CMK (cell line): ENCODE measurements at places on chromosomes 12 and 14.
A peak's percentile ranks its signal among the peaks of the same experiment; 100 is the strongest.

GRCh38 chr14:49971156-49972130 is 78.6 kb downstream of the ARF6 start:
- DNase-seq: no peak

DNA sequence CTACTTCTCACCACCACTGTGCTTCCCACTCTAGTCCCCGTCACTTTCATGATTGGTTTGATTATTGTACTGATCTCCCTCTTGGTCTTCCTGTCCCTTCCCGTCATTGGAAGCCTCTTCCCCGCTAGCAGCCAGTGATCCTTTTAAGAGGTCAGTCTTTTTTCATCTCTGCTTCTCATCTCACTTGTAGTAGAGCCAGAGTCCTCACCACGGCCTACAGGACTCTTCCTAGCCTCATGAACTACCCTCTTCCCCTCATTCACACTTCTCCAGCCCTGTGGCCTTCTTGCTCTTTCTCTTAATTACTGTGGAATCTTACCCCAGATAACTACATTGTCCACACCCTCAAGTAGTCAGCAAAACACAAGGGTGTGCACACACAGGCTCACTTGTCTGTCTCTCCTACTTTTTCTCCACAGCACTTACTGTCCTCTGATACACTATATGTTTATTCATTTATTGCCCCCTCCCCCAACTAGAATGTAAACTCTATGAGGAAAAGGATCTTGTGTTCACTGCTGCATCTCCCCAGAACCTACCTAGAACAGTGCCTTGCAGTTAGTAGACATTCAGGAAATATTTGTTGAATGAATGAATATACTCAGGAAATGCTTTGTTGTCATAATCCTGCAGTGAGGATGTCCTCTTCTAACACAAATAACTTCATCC is 66.3 kb downstream of the CKB start:
- DNase-seq: no peak

DNA sequence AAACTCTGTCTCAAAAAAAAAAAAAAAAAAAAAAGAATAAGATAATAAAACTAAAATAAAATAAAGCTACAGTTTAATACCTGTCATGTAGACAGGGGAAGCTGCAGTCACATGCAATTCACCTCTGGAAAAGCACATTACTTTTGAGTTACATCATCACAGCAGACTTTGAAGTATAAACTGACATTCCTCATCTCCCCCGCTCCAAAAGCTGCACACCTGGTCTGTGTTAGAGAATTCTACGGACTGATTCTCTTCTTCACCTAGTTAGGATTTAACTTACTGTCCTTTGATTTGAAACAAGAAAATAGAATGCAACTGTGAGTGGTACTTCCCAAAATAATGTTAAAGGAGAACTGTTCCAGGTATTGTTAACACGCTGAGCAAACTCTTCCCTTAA is 25.1 kb downstream of the SPPL3 start:
- DNase-seq: no peak

GRCh38 chr12:115956659-115957058 is 320.8 kb downstream of the MED13L start:
- no peak for DNase-seq

DNA sequence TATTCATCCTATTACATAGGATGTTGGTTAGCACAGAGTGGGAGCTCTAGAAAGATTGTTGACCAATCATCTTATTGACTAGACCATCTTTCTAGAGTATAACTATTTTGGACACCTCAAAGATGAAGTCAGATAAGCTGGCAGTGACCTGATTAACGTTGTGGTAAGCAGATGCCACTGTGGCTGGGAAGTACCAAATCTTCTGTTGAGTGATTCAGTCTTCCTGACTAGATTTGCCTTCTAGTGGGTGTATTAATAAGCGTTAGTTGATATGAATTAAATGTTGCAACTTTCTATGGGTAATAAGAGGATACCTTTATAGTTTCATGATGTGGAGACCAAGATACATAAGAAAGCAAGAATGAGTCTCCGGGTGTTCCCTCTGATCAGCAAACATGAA is 51.2 kb upstream of the HELB start:
- no peak for DNase-seq

DNA sequence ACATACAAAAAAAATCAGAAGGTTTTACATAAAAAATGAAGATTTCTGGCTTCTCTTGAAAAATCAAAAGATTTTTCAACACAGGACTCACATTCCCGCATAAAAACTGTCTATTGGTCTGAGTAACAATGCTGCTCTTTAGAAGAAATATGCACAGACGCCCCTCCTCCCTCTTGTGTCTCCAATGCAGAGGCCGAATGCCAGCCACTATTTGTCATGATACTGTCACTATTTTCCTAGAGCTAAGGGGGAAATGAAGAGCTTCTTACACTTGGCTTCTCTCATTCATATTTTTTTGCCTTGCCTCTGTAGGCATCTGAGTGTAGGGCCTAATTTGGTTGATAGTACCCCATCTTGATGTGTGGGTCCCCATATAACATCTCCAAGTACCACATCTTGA is 98.0 kb downstream of the BBS10 start:
- no peak for DNase-seq

DNA sequence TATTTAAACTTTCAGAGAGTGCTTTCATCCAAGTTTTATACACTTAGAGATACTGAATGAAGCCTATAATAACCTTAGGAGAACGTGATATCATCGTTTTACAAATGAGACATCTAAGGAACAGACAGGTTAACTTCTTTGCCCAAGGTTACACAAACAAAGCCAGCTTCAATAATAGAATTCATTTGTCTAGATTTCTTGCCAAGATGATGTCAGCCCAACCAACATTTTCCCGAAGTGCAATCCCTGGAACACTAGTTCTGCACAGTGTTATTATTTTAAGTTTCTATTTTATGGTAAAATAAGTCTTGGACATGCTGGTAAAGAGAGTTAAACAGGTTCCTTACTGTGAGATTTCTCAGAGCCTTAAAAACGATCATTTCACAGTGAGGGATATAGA is 174.6 kb downstream of the SLC25A21 start:
- DNase-seq: no peak

- DNase-seq: no peak
Observed at GRCh38 chr14:93982230-93983007, 6.0 kb upstream of the ASB2 start.

- DNase-seq: no peak
Observed at GRCh38 chr14:105537580-105538474, 11.4 kb downstream of the TMEM121 start.

GRCh38 chr14:35299708-35300107 is 7.5 kb downstream of the PSMA6 start:
- no peak for DNase-seq

GRCh38 chr12:92634202-92634601 is 68.6 kb upstream of the PLEKHG7 start:
- no peak for DNase-seq

DNA sequence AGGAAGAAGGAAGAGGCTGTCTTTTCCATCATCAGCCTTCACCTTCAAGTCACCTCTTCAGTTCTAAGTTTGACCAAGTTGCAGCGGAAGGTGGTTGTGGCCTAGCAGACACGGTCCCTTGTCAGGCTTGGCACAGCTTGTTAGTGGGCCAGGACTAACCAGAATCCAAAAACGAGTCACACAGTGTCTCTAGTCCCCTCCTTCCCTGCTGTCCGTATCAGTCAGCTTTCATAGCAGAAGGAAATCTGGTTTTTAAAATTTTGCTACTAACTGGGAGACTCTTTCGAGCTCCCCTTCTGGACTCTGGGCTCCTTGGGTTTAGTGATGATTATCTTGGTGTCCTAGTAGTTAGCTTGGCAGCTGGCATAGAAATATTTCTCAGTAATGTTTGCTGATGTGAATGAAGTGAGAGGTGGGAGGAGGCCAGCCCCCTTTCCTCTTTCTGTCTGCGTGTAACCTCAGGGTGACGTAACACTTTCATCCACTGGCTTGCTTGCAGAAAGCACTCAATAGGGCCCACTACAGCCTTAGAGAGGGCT is 3.8 kb downstream of the ETV6 start:
- peak; percentile 66 for DNase-seq

DNA sequence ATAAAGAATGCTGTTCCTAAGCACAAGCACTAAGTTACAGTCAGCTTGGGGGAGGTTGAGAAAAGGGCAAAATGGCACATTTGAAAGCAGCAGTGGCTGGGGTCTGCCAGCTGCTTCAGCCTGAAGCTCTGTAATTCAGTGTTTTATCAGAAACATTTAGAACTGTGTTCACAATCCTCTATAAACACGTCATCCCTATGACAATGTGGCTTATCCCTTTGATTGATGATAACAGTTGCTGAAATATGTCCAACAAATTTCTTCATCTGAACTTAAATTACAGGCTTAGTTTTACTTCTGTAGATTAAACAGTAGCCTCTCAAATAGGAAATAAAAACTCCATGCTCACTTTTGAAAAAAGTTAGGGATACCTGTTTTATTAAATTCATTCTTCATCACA is 108.8 kb downstream of the VEZT start:
- DNase-seq: no peak
